ENCODE measurements at places on chromosomes 3 and 15.

- DNase-seq, result no peak
Measured at GRCh38 chr3:58038675-58039292, 30.6 kb downstream of the FLNB start.

DNA sequence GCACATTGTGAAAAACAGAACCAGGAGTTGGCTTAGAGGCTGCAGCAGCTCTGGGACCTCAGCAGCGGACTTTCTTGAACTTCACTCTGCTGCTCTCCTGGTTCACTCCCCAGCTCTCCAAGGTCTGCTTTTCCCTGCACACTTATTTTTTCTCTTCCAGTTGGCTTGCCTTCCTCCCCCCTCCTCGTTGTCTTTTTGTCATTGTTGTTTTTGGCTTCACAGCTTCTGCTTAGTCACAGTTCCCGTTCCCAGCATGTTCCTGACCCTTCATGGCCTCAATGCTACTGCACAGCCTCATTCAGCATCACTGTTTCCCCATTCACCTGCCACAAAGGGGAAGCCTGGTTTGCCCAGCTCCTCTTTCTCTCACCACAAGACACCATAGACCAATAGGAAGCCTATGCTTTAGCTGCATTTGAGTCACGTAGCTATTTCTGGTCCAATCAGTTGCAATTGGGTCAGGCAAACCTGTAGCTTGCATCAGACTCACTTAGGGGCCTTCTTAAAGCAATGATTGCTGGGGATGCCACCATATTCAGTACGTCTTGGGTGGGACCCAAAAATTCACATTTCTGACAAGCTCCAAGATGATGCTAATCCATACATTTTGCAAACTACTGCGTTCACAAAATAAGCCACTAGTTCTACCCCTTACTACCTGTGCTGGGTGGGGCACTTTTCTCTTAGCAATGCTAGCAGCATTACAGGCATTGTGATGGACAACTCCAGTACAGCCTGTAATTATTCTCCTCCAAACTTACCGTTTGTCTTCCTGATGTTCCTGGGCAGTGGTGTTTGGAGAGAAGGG, 7.8 kb upstream of the SUMF1 start:
- DNase-seq, result peak; percentile 70

DNA sequence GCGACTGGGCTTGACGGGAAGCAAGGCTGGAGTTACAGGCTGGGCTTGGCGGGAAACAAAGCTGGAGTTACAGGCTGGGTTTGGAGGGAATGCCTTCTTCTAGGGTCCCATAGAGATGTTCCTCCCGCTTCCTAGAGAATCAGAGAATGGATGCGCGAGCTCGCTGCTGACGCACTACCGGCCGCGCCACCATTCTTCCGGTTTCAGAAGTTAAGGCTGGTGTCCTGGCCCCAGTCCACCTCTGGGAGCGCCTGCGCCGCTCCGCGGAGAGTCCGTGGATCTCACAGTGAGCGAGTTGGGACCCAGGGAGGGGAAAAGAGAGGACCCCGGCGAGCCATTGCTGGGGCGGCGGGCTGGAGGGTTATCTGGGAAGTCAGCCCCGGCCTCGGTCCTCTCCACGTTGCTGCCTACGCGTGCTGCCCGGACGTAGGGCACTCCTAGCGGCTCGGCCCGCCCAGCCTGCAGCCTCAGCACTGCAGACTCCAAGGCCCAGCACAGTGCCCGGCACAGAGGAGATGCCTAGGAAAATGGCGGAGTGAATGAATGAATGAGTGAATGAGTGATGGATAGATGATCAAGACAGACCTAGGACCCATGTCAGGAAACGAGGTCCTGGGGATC, at the start of gene ZNF502:
Gene ZNF502 (plus strand): TSS at position 206 of the 621 bp plus-strand sequence. CDS start 7,602 bp downstream, outside the sequence.
- DNase-seq, result peak; percentile 67

GRCh38 chr15:64732156-64732860, 43.1 kb downstream of the RBPMS2 start:
- no peak for DNase-seq

DNA sequence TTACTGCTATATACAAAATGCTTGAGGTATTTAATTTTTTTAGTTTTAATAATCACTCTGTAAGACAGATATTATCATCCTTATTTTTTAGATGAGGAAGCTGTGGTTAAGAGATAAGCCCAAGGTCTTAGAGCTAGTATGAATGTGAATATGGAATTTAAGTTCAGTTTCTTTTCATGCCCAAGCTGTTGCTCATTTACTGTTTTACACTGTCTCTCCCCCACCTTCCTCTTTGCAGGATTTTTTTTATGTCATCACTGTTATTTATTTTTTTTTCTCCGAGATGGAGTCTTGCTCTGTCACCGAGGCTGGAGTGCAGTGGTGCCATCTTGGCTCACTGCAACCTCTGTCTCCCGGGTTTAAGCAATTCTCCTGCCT, 22.5 kb downstream of the MAP2K5 start:
- no peak for DNase-seq

DNA sequence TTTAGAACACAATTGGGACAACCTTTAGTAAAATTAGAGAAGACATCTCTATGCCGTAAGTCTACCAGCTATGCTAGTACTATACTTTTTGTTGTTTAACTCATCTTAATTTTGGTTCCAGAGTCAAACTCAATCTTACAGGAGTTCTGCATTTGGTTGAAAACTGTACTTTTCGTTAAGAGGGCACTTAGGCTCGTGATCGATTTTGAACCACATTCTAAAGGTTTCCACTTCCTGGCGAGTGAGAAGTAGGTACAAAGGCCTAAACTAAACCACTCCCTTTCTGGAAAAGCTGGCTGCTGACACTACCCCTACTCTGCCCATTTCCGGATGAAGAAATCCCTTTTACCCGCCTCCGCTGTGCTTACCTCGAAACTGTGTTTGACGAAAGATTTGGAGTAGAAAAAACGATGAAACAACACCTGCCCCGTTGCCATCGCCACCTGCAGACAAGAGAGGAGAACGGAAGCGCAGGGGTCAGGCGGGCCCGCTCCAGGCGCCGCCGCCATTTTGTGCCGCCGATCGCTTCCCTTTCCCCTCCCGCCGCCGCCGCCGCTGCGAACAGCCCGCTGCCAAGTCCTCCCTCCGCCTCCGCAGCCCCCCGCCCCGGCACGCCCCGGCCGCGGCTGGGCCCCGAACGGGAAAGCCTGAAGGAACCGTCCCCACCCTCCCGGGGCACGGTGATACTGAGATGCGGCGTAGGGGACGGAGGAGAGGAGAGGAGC, 748 bp downstream of the CCNL1 start:
- DNase-seq, result peak; percentile 81

GRCh38 chr3:53146319-53146891, 14.6 kb upstream of the PRKCD start:
- no peak for DNase-seq

DNA sequence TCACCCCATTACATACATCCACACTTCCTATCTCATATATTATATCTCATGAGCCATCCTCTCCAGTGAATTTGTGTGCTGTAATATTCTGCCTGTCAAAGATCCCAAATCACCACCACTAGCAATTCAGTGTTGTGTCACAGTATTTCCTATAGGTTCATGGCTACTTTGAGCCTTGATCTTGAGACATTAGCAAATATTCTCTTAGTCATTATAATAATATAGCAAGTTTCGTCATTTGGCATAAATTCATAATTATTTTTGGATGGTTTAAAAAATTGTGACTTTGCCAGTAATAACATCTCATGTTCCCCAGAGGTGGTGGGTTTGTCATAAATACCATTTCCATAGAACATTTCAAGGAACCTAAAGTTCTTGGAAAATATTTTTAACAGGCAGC, 47.7 kb downstream of the CMSS1 start:
- no peak for DNase-seq

GRCh38 chr15:40871749-40872617, 2.1 kb downstream of the RHOV start:
- DNase-seq, result no peak

DNA sequence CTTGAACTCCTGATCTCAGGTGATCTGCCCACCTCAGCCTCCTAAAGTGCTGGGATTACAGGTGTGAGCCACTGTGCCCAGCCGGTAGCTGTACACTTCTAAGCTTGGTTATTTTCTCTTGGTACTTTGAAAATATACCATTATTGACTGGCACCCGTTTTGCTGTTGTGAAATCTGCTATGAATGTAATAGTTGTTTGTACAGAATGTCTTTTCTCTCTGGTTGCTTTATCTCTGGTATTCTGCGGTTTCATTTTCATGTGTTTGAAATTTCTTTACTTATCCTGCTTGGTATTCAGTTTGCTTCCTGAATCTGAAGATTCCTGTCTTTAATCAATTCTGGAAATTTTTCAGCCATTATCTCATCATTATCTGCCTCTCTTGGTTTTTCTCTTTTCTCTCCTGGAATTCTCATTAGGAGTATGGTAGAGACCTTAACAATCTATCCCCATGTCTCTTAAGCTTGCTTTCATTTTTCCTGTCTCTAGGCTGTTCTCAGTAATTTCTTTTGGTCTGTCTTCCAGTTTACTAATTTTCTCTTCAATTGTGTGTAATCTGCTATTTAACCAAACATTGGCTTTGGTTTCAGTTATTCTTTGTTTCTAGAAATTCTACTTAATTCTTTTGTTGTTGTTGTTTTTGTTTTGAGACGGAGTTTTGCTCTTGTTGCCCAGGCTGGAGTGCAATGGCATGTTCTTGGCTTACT, 2.8 kb upstream of the PAK2 start:
- no peak for DNase-seq

DNA sequence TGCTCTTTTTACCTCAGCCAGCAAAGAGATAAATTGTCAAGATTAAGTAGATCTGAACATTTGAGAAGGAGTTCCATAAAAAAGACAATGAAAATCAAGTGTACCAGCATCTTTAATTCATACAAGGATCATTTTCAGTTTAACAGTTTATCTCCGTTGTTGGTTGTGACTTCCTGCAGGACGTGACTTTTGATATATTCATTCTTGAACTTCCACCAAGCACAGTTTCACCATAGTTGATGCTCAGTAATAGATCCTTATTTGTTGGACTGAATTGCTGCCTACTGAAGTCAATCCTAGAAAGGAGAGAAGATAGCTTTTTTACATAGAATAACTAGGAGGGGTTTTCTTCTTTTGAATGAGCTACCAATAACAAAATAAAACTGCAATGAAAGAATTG, 408.2 kb downstream of the LPP start:
- no peak for DNase-seq

DNA sequence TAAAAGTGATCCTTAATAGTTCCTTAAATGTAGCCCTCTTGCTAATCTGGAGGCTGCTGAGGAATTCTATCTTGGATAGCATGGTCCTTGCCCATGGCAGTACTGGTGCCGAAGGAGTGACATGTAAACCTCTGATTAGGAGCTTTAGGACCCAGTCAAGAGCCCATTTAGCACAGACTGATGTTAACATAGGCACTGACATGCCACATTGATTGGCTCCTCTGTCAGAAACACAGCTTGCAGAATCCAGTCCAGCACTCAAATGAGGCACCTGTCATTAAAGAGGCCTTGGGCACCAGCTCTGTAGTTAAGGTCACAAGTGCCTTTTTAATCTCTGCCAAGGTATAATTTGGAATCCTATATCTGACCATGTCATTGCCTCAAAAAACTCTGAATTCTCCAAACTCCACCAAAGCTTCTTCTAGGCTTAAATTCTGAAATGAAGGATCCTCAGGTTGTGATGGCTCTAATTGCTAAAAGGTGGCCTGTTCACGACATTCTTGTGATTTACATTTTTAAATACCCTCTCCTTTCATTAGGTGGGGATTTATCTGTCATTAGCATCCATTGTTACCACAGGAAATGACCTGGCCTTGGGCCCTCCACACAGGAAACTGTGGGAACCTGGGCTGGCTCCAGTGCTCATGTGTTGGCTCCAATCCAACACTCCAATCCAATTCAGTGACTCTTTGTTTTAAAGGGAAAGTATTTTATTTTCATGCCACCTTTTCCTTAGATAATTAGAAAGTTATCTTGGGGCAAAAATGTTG, 57.3 kb upstream of the RNF7 start:
- no peak for DNase-seq

DNA sequence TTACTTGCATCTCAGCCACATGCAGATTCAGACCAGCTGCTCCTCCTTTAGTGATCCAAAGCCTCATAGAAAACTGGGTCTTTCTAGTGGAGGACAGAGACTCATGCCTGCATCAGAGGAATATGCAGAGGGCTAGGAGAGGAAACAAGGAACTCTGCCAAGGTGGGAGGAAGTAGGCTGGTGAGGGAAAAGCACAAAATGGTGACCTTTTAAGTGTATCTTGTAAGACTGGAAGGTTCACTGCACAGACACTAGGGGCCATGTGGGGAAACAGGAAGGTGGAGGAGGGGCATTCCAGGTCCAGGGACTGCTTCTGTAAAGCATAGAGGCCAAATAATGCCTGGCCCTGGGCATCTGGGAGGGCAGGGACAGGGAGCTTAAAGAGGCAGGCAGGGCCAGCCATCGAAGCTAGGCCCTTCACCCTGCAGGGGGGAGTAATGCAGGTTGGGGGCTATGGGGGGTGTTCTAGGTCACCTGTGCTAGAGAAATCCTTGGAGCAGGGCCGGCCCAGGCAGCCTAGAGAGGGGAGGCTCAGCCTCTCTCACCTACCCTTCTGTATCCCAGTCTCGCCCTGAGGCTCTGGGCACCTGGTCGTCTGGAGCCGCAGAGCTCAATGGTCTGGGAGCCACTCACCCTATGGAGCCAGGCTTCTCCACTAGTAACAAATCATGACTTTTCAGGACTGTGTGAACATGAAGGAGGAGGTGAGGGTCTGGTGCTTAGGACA, 117.7 kb downstream of the DNAJB8 start:
- DNase-seq, result no peak

- no peak for DNase-seq
Measured at GRCh38 chr15:73176598-73176997, 124.3 kb downstream of the NEO1 start.

DNA sequence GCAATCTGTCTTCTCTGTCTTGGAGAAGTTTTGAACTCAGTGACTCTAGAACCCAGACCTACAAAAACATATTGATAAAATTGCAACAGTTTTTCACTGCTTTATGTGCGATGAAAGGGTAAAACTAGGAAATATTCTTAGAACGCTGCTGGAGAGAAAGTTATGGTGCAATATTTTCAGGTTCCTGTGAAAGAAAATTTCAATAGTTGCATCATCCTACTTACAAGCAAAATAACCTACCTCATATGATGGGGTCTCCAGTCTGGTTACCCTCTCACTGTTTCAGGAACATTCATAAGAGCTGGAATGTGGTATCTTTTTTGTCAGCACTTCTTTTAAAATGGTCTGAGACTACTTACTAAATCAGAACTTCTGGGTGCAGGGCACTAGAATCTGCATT, 27.1 kb downstream of the GATM start:
- DNase-seq, result no peak

All from CD4-positive, alpha-beta T cell treated with Interferon gamma for 1 hour (primary cell).